ENCODE measurements at places on chromosomes 7 and 10.

GRCh38 chr7:147406521-147407135, 1183.9 kb upstream of the C7orf33 start:
- DNase-seq, result no peak

DNA sequence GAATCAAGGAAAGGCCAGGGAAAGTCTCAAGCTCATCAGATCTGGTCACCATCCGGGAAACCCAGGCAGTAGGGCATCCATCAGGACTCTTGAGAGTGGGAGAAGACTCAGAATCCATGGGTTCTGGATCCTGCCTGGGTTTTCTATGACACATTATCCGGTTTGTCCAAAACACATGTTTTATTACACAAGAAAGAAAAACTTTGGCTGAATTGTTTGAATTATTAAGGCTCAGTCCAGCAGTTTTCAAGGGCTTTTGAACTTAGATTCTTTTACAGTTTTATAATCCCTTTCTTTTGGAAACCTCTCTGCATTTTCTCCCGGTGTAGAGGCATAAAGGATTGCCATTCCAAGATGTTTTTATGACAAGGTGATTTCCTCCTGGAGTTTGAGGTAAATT, 528.5 kb upstream of the MGMT start:
- DNase-seq, result no peak

DNA sequence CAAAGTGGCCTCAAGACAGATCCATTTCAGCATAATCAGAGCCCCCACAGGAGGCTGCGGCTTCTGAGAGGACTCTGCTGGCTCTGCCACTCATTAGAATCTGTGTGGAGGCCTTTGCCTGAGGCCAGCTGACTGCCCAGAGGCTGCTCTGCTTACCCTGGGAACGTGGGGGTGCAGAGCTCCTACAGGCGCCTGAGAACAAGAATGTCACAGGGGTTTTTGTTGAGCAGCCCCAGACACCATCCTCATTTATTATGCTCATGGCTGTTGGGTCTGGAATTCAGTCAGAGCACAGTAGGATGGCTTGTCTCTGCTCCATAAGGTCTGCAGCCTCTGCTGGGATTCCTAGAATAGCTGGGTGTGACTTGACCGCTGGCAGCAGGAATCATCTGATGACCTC, 101.8 kb upstream of the GDF10 start:
- no peak for DNase-seq

DNA sequence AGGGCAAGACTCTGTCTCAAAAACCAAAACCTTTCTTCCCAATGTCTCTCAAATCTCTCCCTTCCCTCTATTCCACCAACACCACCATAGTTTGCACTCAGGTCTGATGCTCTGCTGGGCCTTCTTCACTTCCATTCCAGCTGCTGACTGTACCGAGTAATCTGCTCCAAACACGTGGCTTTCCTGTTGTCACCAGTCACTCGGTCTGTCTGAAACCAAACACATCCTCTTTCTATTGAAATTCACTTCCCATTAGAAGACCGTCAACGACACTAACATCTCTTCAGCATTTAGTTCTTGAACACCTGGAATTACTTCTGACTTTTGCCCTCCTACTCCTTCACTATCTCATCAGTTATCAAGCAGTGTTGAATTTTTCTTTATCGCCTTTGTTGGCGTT, 4.7 kb upstream of the NRF1 start:
- DNase-seq, result peak; percentile 80

DNA sequence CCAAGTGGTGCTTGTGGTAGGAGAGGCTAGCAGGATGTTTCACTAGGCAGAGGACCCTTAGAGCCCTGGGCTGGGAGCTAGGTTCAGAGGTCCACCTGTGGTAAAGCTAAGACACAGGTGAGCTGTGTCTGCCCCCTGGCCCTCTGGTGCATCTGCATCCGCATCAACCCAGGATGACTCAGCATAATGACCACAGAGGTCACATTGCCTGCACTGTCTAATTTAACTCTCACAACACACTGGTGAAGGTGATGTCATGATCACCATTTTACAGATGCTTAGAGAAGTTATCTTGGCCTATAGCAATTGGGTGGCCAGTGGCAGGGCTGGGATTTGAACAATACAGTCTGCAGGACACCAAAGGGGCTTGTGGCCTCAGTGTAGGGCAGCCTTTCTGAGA, 33.1 kb downstream of the HABP2 start:
- no peak for DNase-seq

GRCh38 chr10:116688241-116688711, 54.1 kb downstream of the HSPA12A start:
- DNase-seq, result no peak

DNA sequence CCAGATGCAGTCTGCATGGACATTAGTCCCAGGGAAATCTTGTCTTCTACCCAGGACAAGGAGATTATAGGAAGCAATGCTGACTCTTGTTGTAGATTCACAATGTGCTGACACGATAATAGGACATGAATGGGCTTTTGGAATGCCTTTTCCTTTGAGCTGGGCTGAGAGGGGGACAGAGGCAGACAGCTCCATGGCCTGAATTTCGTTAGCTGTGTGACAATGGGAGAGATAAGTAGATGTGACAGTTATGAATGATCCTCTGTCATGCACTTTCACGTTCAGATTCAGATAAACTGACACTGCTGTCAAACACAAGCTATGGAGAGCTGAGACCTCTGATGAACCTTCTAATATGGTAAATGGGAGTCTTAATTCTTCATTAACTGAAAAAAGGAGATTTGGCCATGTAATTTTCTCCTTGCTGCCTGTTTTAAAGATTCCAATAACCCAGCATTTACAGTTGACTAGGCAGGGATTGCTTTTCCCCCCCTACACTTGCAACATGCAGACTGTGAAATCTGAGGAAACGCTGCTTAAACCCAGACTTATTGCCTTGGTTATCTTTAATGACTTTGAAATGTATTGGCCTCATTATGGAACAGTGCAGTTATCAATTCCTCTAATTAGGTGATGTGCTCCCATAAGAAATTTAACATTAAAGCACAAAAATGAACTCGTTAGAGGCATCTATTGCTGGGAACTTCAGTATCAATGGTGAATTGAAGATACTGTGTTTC, 669.3 kb downstream of the AUTS2 start:
- no peak for DNase-seq

Data from CD14-positive monocyte (primary cell).